ENCODE measurements at places on chromosomes 7 and 10. TPM values are rescaled to one million over a fixed set of nuclear protein-coding genes. Genes with fewer than 3 reads are reported as not detected.

Gene MOGAT3
- total RNA-seq: not detected

GRCh38 chr10:61942604-61943461, 41.3 kb downstream of the ARID5B start:
- H3K27ac ChIP-seq: peak overlapping the region; percentile 98
- peaks cover 74% of the 10 kb centered on the region for H3K4me1 ChIP-seq
- peaks cover 68% of the 10 kb centered on the region for H3K36me3 ChIP-seq
- peak overlapping the region; percentile 70 for H3K4me3 ChIP-seq

GRCh38 chr7:12475362-12476063, 71.8 kb upstream of the VWDE start:
- no peaks in the 10 kb centered on the region for H3K36me3 ChIP-seq
- no peaks in the 10 kb centered on the region for H3K4me1 ChIP-seq
- H3K4me3 ChIP-seq: no peak overlapping the region

Gene VAX1
- not detected for total RNA-seq

Gene GPER1
- 0.18 TPM for total RNA-seq

DNA sequence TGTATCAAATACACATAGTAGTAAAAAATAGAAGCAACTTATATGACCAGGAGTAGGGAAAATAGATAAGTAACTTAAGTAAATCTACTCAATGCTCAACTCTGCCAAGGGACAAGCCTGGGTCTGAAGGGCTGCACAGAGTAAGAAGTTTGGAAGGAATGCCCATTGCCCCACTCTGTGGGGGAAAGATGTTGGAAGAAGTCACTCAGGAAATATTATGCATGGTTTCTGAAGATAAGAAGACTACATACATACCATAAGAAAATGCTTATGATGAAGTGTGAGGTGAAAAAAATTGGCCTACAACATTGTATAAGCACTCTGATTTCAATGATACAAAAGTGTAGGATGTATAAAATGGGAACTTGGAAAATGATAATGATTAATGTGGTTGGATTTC, 54.0 kb downstream of the LAMB4 start:
- no peaks in the 10 kb centered on the region for H3K36me3 ChIP-seq
- no peak overlapping the region for H3K4me3 ChIP-seq
- DNase-seq: no peak
- peaks cover 2% of the 10 kb centered on the region for H3K27me3 ChIP-seq
- no peak overlapping the region for H3K27ac ChIP-seq
- H3K4me1 ChIP-seq: no peaks in the 10 kb centered on the region

DNA sequence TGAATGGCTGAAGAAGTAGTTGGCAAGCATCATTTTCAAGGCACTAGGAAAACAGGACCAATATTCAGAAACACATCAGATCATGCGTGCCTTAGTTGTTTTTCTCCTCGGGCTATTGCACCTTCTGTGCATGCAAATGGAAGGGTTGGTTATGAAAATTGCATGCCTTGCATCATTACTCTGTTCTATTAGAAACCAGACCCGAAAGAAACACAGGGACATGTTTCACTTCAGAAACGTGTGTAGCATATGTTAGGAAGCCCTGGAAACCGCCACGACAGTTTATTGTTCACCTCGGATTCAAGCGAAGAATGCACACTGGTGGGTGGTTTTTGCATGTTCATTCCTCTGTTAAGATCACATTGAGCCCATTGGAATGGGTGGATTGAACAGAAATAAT, 214.7 kb downstream of the FRMD4A start:
- no peaks in the 10 kb centered on the region for H3K27me3 ChIP-seq
- DNase-seq: no peak
- H3K27ac ChIP-seq: no peak overlapping the region
- no peak overlapping the region for H3K4me3 ChIP-seq

DNA sequence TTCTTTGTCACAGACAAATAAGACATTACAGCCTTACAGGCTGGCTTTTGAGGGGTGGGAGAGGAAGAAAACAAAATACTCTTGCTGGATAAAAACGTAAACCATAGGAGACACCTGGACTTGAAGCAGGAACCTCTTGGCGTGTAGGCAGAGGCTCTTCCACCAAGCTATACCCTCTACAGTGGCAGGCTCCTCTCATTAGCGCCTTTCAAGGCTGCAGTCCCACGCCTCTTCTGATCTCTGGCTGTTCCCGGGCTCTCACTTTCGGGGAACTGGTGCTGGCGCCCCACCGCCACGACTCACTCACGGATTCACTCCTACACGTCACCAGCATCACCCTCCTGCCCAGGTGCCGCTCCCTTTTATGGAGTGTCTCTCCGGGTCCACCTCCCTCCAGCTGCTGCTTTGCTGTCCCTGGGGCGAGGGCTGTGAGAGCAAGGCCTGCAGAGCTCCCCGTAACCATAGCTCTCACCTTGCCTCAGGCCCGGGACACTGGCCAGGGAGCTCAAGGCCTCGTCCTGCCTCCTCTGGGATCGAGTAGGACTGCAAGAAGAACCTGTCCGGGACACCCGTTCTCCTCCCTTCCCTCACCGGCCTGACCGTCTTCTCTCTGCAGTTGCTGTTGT, 62.6 kb downstream of the ZNF777 start:
- H3K36me3 ChIP-seq: no peaks in the 10 kb centered on the region
- peaks cover 17% of the 10 kb centered on the region for H3K27me3 ChIP-seq
- no peak overlapping the region for H3K4me3 ChIP-seq
- H3K4me1 ChIP-seq: no peaks in the 10 kb centered on the region
- H3K27ac ChIP-seq: no peak overlapping the region
- DNase-seq: no peak

Gene SLC4A2
- total RNA-seq: 46.1 TPM

DNA sequence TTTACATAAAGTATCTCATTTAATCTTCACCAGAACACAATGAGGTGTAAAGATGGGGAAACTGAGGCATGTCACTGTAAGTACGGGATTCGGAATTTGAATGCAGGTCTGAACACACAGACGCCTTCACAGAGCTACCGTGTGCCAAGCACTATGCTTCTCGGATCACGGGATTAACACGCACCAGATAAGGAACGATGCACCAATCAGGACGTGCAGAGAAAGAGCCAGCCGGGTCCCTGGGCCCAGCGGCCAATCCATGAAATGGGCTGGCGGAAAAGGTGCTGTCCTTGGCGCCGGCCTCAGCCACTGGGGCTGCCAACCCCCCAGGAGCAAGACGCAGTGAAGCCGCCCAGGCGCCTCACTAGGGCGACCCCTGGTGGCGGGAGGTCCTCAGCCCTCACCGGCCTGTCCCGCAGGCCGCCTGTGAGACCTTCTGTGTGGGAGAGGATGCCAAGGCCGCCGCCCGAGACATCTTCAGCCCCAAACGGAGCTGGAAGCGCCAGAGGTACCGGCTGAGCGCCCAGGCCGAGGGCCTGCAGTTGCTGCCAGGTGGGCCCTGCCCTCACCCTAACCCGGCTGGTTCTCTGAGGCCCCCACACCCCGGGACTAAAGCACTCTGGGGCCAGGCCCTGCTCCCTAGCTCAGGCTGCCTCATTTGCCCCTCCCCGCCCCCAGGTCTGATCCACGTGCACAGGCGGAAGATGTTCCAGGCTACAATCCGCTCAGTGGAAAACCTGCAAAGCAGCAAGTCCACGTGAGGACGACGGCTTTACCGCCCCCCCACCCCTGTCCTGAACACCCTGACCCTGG, 15.6 kb downstream of the ATG9B start:
- H3K4me1 ChIP-seq: peaks cover 49% of the 10 kb centered on the region
- peaks cover 2% of the 10 kb centered on the region for H3K36me3 ChIP-seq
- peak overlapping the region; percentile 77 for H3K4me3 ChIP-seq
- peak overlapping the region; percentile 86 for H3K27ac ChIP-seq
- DNase-seq: peak; percentile 83

Gene TMEM213
- total RNA-seq: not detected

Gene ANKRD22
- total RNA-seq: not detected

Gene TLX1
- total RNA-seq: not detected

- no peaks in the 10 kb centered on the region for H3K4me1 ChIP-seq
- no peak overlapping the region for H3K27ac ChIP-seq
- no peaks in the 10 kb centered on the region for H3K36me3 ChIP-seq
Observed at GRCh38 chr7:95190515-95190914, 133.8 kb downstream of the PON1 start.

GRCh38 chr10:63542835-63543575, 21.8 kb downstream of the REEP3 start:
- no peak for DNase-seq
- H3K4me1 ChIP-seq: peaks cover 9% of the 10 kb centered on the region
- no peaks in the 10 kb centered on the region for H3K27me3 ChIP-seq
- no peaks in the 10 kb centered on the region for H3K36me3 ChIP-seq

GRCh38 chr7:107016312-107016711, 28.2 kb upstream of the PRKAR2B start:
- DNase-seq: no peak
- H3K4me3 ChIP-seq: no peak overlapping the region
- no peaks in the 10 kb centered on the region for H3K36me3 ChIP-seq
- H3K27me3 ChIP-seq: no peaks in the 10 kb centered on the region
- H3K4me1 ChIP-seq: no peaks in the 10 kb centered on the region

GRCh38 chr10:120253131-120253530, 203.9 kb upstream of the PLPP4 start:
- DNase-seq: no peak
- peaks cover 2% of the 10 kb centered on the region for H3K27me3 ChIP-seq
- no peaks in the 10 kb centered on the region for H3K36me3 ChIP-seq
- no peaks in the 10 kb centered on the region for H3K4me1 ChIP-seq
- H3K4me3 ChIP-seq: no peak overlapping the region

DNA sequence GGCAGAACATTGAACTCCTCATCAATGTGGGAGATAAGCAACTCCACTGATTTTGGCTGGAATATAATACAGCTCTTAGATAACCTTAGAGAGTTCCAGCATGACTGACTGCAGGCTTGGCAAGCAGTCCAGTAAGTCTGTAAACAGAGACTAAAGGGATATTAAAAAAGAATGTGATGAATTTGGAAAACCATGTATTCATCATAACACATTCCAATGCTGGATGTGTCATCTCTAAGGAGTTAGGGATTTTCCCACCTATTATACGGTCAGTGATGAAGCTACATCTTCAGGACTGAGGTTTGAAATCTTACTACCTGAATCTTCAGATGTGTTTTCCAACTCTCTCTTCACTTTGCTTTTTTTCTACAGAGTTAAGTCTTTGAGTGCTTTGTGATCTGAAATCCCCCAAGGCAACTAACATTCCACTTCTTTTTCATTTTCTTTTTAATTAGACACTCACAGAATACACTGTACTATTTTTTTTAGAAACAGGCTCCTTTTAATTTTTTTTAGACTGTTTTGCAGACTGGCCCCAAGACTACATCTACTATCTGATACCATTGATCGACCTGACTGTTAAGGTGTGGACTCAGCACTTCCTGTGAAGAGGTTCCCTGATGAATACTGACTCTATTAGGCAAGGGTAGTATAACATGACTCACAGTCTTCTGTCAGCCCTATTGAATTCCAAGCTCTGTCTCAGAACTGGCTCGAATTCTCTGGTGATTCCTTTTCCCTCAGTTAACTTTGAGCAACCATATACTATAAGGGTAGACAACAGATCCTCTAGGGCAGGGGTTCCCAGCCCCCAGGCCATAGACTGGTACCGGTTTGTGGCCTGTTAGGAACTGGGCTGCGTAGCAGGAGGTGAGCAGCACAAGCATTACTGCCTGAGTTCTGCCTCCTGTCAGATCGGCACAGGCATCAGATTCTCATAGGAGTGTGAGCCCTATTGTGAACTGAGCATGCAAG, 678.2 kb downstream of the GRM8 start:
- H3K4me3 ChIP-seq: no peak overlapping the region
- DNase-seq: no peak
- H3K27me3 ChIP-seq: no peaks in the 10 kb centered on the region
- H3K27ac ChIP-seq: no peak overlapping the region
- H3K4me1 ChIP-seq: no peaks in the 10 kb centered on the region

Gene SPRN
- total RNA-seq: not detected

Gene CPXM2
- not detected for total RNA-seq

DNA sequence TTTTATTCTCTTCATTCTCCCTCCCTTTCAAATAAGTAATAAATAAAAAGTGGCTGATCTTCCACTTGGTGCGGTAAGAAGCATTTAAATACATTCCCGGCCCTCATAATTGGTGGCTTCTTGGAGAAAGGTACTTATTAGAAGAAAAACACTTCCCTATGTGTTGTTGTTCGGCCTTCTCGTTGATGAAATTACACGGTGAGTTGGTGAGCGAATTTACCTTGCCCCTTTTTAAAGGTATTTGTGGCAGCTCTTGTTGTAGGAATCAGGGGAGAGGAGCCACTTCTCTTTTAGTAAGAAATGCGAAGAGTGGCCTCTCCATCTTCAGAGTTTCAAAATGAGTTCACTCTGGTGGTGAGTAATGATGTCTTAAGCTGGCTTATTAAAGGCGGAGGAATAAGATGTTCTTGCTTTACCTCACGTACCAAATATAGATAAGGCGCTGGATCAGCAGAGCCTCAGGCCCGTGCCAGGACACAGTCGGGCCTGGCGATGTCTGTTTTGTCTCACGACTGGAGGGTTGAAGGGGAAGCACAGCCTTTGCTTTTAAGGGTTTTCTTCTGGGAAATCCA, 135.9 kb downstream of the CUX1 start:
- peak overlapping the region; percentile 90 for H3K27ac ChIP-seq
- DNase-seq: peak; percentile 21

DNA sequence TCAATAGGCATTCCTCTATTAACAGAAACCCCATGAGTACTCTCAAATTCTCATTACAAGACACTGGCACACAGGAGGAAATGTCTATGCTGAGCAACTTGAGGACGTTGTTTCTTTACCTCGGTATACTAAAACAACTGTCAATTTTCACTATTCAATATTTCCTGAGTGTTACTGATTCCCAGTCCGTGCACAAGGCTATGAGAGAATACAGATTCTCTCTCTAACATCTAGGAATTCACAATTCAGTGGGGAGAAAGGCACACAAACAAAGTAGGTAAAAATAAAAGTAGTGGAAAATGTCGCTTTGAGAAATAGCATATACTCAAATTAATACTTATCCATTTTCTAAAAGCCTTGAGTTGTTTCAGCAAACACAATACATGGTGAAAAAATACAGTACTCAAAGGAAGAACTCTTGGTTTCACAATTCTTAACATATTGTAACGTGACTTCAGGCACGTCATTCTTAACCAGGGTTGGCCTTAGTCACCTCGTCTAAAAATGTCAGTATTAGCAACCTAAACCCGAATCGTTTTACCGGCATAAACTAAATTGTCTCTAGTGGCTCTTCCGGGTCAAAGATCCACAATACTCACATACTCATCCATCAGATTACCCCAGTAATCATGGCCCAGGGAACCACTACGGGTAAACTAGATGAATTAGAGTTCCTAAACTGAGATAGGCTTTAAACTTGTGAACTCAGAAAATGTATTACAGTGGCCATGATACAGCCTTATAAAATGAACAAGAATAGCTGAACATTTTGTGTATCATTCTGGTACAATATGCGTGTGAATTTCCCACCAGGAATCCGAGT, 1.5 kb downstream of the IPMK start:
- peaks cover 37% of the 10 kb centered on the region for H3K4me1 ChIP-seq
- peak overlapping the region; percentile 96 for H3K27ac ChIP-seq
- H3K27me3 ChIP-seq: no peaks in the 10 kb centered on the region
- peaks cover 12% of the 10 kb centered on the region for H3K36me3 ChIP-seq
- DNase-seq: peak; percentile 60

- no peak overlapping the region for H3K4me3 ChIP-seq
- peaks cover 1% of the 10 kb centered on the region for H3K36me3 ChIP-seq
- H3K4me1 ChIP-seq: peaks cover 33% of the 10 kb centered on the region
- no peak overlapping the region for H3K27ac ChIP-seq
- DNase-seq: no peak
Observed at GRCh38 chr10:50596897-50597296, 26.9 kb downstream of the SGMS1 start.

Gene ADCYAP1R1
- total RNA-seq: not detected

Gene WEE2
- total RNA-seq: not detected

GRCh38 chr10:78196964-78197363, 163.3 kb downstream of the RPS24 start:
- H3K4me1 ChIP-seq: no peaks in the 10 kb centered on the region
- H3K27ac ChIP-seq: no peak overlapping the region
- H3K27me3 ChIP-seq: peaks cover 2% of the 10 kb centered on the region
- H3K4me3 ChIP-seq: no peak overlapping the region
- DNase-seq: peak; percentile 29

Measured in activated CD8-positive, alpha-beta T cell treated with anti-CD3 and anti-CD28 coated beads for 36 hours (primary cell).